ENCODE measurements at places on chromosomes 7 and 10.

DNA sequence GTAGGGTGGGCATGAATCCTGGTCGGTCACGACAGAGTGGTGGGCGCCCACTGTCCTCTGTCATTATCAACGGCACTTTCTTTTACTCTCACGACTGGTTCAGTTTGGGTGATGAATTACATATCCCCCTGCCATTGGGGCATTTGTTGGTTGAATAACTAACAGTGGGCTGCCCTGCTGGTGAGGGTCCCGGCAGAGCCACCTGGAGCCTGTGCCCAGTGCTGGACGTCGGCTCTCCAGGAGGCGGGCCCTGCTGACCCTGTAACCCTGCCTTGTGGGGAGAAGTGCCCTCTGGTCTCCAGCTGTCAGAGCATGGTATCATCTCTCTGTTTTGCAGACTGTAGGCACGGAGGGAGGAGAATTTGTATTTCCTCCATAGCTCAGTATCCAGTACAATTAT lies 199.1 kb downstream of the GLRX3 start:
- no peak for DNase-seq

GRCh38 chr7:115054478-115055065 lies 132.7 kb downstream of the MDFIC start:
- DNase-seq, result no peak

- DNase-seq, result no peak
Measured at GRCh38 chr10:118712930-118713634, 41.7 kb downstream of the CACUL1 start.

- DNase-seq, result no peak
Measured at GRCh38 chr7:7902845-7903244, 65.8 kb upstream of the GLCCI1 start.

- DNase-seq, result no peak
Measured at GRCh38 chr7:28435152-28435551, 22.8 kb downstream of the CREB5 start.

GRCh38 chr7:124722292-124722691 lies 43.3 kb downstream of the GPR37 start:
- no peak for DNase-seq

GRCh38 chr10:15189133-15189885 lies 20.8 kb upstream of the NMT2 start:
- DNase-seq, result no peak

DNA sequence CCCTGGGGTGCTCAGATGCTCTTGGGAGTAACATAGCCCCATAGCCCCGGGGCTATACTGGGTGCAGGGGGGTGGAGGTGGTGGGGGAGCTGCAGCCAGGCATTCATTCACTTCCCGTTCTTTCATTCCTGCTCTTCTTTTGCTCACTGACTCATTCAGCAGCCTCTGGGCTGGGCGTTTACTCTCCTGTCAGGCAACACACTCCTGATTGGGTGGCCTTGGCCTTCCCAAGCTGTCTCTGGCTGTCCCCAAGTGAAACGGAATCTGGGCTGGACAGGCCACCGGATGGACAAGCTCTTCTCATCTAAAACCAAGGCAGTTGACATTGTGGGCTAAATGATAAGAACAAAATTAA lies 34.6 kb downstream of the CHST3 start:
- DNase-seq, result no peak

DNA sequence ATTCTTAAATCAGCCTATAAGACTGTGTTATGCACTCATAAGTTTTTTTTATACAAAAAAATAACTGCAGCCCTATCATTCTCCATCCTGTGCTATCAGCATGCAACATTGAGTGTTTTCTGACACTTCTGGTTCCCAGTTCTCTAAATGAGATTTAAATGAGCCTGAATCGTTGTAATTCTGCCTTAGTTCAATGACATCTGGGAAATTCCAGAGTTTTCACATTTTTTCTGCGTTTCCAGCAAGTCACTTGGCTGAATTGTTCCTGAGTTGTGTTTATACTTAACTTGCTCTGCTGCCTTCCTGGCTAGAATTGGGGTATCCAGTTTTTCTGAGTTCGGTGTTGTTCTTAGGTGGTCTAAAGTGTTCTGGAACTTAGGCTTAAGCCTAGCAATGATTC lies 636.1 kb upstream of the FZD8 start:
- DNase-seq, result no peak

GRCh38 chr7:88200261-88200660 lies 19.6 kb downstream of the SRI start:
- DNase-seq, result no peak

DNA sequence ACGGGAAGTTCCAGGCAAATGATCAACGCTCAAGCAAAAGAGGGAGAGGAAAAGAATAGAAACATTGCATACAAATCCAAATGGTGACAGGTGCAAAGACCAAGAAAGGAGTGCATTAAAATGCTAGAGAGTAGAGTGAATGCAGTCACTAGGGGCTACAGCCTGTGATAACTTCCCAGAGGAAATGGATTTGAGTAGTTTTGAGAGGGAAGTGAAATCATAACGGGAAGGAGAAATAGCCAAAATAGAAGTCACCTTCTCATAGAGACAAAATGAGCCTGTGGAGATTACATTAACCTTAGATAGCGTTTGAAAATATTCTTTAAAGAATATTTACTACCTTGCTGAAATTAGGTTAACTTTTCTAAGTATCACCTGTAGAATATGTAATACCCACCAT lies 26.5 kb downstream of the NUP42 start:
- DNase-seq, result no peak

GRCh38 chr7:116683786-116684185 lies 11.8 kb downstream of the MET start:
- DNase-seq, result no peak

DNA sequence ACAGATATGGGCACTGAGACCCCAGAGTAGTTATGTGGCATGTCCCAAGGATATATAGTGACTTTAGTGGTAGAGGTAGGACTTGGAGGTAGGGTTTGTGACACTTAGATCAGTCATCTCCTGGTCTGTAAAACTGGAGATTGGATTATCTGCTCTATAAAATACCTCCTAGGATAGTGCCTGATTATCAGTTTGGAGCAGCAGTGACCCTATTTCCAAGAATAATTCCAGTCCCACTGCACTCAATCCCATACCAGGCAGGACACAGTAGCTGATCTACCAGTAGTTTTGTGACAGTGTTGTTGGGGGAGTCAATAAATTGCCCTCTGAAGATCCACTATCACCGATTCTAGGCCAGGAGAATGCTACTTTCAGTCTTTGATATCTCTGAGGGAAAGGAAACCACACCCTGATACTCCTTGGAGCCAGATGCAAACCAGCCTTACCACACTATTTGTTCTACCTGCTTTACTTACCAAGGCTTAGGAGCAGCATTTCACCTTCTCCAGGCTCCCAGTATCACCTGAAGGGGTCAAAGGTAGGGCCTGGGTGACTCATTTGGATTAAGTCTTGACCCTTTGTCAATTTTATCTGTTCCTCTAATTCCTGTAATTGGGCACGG lies 30.6 kb downstream of the KMT2E start:
- no peak for DNase-seq

GRCh38 chr10:4846775-4847174 lies 20.8 kb downstream of the AKR1E2 start:
- DNase-seq, result no peak

DNA sequence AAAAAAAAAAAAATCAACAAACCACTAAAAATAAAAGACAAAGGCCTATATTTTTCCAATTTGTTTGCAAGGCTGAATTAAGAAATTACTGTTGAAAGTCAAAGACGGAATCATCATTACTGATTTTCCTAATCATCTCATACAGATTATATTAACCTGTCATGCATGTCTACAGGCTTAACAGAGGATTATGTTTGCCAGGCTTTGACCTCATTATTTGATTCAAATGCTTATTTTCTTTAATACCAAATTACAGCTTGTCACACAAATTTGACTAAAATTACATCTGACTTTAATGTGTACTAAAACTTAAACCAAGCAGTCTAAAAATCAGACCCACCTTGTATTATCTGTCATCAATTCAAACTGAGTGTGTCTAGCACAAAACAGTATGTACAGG lies 21.2 kb downstream of the KIF5B start:
- DNase-seq, result no peak

Data from stimulated activated naive CD4-positive, alpha-beta T cell treated with Interleukin-2 at 50 U/mL for 16 hours (primary cell).